ENCODE measurements at places on chromosomes 2 and 18.

DNA sequence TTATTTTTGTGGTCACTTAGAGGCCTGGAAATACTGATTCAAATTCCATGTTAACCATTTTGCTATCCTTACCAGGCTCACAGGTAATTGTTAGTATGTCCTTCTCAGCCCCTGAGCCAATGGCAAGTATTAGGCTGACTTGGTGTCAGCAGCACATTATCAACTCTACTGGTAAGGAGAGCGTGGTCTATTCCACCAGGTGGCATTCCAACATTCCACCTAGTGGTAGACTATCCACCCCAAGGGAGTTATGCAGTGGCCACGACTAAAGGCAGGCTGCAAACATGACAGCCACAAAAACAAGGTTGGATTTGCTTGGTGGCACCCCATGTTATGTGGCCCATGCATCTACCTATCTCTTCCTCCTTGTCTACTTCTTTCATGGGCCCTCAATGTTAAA lies 31.8 kb upstream of the GCC2 start:
- no peak for DNase-seq

DNA sequence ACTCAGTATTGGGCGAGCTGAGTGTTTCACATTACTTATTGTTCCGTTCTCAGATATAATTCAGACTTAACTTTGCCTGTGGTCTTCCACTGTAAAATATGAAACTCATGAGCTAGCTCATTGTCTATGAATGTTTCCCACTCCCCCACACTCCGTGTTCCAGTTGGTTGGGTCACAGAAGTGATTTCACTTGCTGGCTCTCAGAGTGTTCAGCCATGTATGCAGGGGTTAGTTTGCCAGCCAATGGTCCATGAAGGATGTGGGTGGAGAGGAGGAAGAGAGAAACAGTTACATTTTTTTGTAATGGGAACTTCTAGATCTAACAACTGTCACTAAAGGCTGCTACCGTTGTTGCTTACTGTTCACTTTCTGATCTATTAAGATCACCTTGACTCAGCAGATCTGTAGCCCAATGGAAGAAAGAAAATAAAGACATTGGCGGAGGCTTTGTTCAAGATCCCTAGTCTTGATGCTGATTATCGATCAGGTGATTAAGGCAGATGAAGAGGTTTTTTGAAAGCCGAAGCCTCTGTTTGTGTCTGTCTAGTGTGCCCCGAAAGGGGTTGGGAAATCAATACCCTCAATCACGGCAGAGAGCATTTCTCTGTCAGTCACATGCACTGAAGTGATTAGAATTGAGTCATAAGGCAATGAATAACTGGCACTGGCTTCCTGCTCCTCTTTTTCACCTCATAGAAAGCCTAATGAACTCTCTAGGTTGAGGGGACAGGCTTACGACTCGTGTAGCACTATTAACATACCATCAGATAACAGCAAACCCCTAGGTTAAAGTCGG lies 279.7 kb upstream of the FIGN start:
- no peak for DNase-seq

GRCh38 chr18:62959481-62959880 lies 244.1 kb downstream of the PHLPP1 start:
- DNase-seq, result no peak

DNA sequence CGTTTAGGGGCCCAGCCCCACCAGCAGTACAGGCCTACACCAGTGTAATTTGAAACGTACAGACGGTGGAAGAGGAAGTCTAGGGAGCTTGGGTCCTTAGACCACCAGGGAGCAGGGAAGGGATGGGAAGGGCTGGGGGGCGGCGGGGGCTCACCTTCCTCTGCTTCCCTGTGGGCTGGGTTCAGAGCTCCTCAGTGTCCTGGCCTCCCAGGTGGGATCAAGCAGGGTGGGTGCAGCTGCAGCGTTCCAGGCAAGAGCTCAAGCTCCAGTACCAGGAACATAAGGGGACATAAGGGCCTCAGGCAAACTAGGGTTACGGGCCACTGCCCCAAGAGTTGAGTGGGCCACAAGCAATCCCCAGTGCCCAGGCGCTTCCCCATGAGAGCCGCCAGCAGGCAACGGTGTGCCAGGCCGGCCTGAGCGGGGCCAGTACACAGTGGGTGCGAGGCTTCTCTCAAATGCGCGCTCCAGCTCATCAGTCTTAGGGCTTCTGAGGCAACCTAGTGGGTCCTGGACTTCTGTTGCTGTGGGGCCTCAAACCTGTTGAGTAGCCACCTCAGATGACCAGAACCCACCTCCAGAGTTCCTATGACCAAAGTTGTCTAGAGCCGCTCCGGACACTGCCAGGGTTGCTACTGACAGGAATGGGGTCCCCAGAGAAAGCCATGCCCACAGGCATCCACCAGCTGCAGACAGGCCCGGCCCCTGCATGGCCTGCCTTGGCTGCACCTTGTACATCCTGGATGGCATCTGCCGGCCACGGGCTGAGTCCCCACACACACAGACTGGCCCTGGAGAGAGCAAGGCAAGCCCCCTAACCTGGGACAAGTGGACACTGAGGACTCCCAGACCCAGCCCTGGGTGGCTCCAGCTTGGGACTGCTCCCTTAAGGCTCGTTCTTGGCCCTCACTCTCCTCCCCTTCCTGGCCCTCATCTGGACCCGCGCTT lies 5.2 kb downstream of the ANKRD23 start:
- no peak for DNase-seq

GRCh38 chr2:240686460-240686859 lies 3.8 kb upstream of the AQP12B start:
- no peak for DNase-seq

DNA sequence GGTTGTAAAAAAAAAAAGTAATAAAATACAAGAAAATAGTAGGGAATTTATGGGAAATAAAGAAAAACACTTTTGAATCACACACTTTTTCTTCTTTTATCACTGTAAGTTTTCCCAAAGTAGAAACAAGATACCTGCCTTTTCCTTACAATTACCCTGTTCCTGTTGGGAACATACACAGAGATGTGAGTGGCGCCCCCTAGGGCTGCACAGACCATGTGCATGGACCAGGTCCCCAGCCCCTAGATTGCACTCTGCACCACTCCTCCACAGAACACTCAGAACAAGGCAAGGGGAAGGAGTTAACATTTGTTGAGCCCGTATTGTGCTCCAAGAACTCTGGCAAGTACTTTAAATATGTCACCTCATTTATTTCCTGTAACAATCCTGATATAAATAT lies 118.7 kb upstream of the NRP2 start:
- peak; percentile 59 for DNase-seq

DNA sequence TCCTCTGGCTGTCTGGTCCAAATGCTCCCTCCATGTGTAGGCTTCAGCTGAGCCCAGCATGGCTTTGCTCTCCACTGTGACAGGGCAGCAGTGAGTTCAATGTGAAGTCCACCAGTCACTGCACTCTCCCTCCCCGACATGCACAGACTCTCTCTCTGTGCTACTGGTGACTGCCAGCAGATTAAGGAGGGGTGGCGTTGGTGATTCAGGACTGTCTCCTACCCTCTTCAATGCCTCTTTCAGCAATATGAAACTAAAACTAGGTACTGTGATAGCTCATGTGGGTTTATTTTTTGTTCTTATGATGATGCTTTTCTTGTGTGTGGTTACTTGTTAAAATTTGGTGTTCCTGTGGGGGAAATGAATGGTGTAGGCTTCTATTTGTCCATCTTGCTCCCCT lies 201.0 kb upstream of the RBMS1 start:
- no peak for DNase-seq

- no peak for DNase-seq
These were observed 196.8 kb upstream of the CYRIA start for GRCh38 chr2:16862471-16862870.

- peak; percentile 23 for DNase-seq
These were observed 67.1 kb upstream of the EPAS1 start for GRCh38 chr2:46230115-46230571.

DNA sequence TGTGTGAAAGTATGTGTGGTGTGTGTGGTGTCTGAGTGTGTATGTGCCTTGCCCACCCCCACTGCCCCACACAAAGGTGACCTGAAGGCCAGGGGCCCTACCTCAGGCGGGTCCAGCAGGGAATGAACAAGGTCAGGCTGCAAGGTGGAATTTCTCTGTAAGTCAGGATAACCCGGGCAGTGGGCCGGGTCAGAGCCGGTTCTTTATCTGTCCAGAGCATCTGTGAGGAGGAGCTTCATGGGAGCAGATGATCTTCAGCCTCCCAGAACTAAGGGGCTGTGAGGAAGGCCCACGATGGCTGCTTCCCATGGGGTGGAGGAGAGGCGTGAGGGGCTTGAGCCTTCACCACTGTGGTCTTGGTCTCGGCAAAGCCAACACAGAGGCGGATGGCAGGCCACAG lies 150.3 kb downstream of the TFCP2L1 start:
- no peak for DNase-seq

DNA sequence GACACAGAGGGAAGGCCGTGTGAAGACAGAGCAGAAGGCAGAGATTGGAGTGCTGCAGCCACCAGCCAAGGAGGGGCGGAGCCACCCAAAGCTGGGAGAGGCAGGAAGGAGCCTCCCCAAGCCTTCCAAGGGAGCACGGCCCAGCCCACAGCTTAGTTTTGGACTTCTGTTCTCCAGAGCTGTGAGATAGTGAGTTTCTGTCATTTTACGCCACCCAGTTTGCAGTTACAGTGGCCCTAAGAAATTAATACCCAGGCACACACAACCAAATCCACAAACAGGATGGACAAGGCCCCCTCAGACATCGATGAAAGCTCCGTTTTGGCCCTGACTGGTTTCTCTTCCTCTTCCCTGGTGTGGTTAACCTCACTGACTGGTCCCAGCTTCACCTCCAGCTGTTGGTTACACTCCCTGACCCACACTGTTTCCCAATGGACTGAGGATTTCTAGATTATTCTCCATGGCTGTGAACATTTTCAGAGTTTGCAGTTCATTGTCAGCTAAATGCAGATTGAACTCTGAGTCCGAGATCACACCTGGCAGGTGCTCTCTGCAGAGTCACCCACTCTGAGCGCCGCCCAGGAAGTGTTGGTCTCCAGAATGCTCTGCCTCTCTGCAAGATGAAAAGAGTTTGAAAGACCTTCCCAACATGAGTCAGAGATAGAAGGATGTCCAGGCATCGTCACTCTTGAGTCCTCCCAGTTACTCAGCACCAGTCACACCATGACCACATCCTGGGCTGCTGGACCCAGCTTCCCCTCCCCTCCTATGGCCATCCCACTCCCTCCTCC lies 100.2 kb downstream of the TWIST2 start:
- DNase-seq, result peak; percentile 54

DNA sequence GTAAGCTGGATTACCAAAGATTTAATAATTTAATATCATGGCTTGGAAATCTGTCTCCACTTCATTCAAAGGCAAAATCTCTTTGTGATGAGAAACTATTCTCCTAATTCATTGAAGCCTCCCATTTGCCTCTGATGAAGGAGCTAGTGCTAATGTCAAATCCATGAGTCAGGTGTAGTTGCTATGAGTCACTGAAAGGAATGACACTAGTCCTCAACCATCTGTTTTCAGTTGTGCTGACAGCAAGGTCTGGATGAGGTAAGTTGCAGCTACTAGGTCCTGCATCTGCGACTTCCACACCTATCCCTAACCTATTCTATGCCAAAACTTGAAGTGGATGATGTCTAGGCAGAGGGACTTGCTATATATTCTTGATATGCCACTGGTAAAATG lies 324.0 kb upstream of the UBE2E3 start:
- no peak for DNase-seq

- no peak for DNase-seq
These were observed 9.7 kb upstream of the TMEM247 start for GRCh38 chr2:46469700-46470099.

- DNase-seq, result no peak
These were observed 82.2 kb upstream of the PNPT1 start for GRCh38 chr2:55775828-55776227.

DNA sequence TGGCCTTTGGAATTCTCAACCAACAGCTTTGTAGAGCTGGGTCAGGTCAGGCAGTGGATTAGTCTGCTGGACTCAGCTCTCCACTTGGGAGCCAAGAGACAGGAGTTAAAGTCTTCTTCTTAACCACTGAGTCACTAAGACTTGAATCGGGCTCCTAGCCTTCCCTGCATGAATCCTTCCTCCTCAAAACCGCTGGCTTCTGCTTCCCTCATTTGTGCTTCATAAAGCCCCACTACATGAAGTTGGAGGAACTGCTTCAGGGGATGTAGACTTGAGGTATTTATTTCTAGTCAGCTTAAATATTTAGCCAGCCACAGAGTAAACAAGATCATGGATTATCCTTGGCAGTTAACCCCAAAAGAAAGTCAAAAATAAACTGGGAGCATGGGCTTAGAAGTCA lies 536.3 kb upstream of the TNP1 start:
- DNase-seq, result no peak

- DNase-seq, result no peak
These were observed 11.1 kb upstream of the ACTR3 start for GRCh38 chr2:113878743-113879142.

DNA sequence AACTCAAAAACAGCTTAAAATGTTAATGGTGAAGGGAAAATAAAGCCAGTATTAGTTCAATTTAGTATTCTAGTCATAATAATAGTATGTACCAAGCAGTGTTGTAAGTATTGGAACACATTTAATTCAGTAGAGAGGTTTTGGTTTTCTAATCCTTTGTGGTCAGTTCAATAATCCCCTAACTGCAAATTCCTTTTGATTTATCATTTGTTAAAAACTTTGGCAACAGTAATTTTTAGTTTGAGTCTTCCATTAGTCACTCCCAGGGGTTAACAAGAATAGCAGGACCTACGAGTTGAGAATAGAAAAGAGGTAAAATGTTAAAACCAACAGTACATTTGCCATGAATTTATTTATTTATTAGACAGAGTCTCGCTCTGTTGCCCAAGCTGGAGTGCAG lies 10.7 kb downstream of the MRPL44 start:
- no peak for DNase-seq

DNA sequence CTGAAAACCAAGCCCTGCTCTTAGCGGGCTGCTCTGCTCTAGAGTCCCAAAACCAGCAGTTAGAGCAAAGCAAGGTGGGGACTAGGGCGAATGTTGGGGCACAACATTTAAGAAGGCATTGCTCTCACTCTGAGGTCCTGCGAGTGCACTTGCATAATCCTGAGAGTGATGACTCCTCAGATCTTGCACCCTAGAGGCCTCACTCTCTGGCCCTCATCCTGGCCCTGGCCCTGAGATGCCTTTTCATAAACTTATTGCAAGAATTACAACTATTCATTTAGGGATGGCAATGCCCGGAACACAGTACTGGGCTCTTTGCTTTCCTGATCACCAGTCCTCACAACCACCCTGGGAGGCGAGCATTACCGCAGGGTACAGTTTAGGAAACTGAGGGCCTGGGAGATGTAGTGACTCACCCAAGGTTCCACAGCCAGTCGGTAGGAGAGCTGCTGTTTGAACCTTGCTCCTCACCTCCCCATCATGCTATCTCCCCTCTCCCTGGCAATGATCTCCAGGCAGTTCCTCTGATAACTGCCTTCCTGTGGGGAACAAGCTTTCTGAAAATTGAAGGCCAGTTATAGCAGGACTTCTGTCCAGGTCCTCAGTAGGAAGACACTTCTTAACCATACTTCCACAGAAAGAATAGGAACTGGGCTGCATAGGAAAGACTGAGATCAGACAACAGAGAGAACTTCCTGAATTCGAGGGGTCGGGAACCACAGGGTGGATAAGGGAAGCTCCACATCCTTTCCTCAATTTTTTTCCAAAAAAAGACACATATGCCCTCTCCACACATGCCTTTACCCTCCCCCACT lies 91.3 kb downstream of the TNS1 start:
- DNase-seq, result no peak
